T-helper 9 cell (primary cell): ENCODE measurements at places on chromosomes 2 and 18.

DNA sequence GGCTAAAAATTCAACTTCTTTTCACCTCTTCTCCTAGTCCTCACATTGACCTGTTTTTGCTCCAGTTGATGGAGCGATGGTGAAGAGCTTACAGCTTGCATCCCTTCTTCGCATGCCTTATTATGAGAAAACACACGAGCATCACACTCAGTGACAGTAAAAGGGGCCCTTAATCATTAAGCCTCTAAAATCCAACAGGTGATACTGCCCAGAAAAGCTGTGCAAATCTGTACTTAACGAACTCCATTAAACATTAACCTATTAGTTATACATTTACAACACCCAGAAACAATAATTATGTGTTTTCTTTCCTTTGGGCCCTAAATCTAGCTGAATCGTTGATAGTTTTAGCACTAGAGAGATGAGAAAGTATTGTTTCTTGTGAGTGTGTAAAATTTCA is 54.8 kb downstream of the LAMA1 start:
- no peak for DNase-seq

DNA sequence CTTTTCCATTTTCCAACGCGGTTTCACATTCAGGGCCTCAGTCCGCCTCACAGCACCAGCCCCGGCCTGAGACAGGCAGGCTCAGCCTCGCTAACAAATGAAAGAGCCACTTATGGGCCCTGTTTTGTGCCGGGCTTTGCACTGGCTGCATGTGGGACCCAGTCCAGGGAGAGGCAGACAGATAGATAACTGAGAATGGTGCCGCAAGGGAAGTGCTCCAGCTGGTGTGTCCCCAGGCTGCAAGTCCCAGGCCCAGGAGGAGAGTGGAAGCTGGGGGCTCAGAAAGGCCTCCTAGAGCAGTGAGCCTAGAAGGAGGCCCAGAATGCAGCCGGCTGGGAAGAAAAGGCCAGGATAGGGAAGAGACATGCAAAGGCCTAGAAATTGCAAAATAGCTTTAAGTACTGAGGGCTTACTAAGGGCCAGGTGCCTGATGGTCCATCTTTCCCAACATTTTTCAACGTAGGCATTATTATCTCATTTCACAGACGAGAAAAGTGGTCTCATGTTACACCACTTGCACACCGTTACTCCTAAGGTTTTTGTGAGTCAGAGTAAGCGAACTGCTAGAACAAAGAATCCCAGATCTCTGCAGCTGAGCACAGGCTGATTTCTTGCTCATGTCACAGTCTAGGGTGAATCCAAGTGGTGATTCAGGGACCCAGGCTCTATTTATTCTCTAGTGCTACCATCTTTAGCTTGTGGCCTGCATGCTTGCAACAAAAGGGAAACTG is 26.0 kb downstream of the ADRA2B start:
- DNase-seq, result no peak

DNA sequence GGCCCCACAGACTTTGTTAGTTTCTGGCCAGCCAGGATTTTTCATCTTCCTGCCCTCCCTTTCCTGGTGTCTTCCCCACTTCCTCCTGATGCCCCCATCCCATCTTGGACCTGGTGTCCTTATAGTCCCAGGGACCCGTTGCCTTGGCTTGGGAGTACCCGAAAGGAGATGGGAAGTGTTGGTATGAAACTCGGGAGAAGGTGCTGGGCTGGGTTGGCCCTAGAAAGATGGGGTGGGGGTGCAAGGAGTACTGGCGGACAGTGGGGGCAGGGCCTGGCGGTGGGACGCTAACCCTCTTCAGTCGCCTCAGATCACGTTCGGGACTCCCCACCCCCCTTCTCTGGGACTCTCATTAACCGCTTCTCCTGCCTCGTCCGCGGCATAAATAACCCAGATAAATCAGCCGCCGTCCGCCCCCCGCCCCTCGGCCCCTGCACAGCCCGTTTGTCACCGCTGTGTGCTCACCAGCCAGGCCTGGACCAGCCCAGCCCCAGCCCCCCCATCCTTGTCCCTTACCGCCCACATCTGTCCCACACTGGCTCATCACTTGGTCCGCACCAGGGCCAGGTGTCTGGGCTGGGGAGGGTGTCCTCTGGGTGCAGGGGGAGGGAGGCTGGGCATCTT is 3.7 kb upstream of the ASIC4 start:
- no peak for DNase-seq

GRCh38 chr2:48504647-48505327 is 25.2 kb upstream of the STON1 start:
- DNase-seq, result no peak

DNA sequence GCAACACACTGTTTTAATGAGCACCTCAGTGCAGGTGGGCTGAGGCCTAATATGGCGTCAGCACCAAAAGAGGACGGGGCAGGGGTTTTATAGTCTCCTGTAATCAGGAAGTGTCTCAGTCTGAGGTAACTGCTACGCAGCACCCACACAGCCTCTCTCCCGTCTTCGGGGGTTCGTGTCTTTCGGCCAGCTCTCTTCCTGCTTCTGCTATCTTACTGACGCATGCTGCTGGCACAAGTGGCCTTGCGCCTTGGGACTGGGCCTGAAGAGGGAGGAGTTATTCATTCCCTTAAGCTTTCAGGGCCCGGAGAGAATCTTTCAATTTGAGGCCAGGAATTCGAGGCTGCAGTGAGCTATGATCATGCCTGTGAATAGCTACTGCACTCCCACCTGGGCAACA is 14.5 kb upstream of the PAPOLG start:
- DNase-seq, result no peak

DNA sequence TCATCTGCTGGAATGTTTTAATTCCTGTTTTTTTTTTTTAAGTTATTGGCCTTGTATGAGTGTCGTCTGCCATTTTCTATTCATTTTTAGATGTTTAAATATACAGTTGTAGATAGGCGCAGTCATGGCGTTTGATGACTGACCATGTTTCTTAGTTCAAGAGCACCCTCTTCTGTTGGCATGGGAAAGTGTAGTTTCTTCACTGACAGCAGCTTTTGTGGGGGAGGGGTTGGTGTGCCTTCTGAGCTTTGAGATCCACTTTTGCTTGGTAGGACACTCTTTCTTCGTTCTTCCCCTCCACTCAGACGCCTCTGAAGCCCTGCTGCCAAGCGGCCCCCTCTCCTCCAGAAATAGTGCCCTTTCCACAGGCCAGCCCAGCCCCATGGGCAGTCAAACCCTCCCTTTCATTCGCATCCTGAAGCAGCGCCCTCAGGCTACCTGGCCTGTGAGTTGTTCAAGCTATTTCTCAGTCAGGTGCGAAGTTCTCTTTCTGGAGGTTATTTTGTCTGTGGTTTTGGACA is 492.0 kb downstream of the TNS1 start:
- DNase-seq, result no peak

GRCh38 chr18:79507076-79507545 is 111.4 kb downstream of the NFATC1 start:
- DNase-seq, result no peak

DNA sequence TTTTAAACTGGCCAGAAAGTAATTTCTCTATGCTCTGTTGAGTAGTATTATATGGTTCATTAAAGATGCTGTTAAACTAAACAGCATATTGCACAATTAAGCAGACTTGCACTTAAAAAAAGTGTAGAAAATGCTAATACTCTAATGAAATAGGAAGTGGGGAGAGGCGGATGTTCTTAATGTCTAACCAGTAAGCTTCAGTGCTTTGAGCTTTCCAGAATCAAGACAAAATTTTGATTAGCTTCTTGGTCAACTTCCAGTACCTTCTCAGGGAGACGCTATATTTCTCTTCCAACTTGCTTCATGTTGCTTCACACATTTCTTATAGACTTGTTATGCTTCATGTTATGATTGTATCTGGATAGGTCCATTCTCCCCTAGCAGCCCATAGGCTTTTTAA is 89.1 kb downstream of the MAP2 start:
- DNase-seq, result no peak

- no peak for DNase-seq
These were observed 513.5 kb downstream of the CMPK2 start for GRCh38 chr2:6352247-6352646.

DNA sequence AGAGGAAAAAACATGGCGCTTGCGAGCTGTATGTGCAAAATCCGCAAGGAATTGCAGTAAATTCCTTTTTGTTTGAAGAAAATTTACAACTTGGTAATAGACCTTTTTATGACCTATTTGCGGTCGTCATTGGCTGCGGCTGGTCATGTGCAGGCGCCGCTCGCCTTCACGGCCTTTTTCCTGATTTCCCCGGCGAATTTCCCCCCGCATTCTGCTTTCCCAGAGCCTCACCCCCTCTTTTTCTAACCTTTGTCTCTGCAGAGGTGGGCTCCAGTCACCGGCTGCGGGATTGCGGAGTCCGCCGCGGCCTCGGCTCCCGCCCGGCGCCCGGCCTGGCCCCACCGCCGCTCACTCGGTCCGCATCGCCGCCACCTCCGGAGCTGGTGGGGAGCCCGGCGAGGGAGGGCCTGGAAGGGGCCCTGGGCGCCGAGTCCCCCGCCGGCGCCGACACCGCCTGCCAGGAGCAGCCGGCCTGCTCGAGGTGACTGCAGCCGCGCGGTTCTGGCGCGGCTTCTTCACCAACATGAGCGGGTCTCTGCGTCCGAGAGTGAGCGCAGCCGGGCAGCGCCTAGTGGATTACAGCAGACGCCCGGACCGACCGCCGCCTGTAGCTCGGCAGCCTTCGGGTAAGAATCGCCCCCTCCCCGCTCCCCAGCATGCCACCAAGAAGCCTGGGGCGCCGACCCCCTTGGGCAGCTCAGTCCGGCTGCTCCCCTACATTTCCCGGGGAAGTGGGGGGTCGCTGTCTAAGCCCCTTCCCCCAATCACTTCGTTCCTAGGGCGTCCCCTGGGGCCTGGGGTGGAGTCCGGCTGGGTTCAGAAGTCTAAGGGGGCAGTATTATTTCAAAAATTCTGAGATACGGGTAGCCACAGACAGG is 7.1 kb downstream of the HOXD8 start:
- DNase-seq, result no peak

DNA sequence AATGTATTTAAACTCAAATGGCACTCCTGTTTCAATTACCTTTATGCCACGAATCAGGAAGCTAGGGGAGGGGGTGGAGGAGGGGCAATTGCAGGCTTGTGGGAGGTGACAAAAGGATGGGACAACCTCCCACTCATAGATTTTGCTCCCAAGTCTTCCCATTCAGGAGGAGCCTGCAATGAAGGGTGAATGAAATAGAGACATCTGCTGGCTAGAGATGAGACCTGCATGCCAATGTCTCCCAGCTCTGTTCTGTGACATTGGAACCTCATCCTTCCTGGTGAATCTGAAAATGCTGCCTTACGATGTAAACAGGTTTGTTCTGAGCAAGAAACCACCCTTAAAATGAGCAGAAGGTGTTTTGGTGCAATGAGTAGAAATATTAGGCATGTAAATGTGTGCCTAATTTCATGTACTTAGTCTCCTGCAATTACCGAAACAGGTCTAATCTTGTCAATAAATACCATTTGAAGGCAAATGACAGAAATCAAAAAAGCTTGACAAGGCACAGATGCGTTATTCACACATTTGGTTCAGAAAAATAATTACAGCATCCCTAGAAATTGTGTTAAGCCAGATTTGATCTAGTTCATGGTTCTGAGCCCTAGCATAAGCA is 2.7 kb upstream of the PID1 start:
- no peak for DNase-seq

DNA sequence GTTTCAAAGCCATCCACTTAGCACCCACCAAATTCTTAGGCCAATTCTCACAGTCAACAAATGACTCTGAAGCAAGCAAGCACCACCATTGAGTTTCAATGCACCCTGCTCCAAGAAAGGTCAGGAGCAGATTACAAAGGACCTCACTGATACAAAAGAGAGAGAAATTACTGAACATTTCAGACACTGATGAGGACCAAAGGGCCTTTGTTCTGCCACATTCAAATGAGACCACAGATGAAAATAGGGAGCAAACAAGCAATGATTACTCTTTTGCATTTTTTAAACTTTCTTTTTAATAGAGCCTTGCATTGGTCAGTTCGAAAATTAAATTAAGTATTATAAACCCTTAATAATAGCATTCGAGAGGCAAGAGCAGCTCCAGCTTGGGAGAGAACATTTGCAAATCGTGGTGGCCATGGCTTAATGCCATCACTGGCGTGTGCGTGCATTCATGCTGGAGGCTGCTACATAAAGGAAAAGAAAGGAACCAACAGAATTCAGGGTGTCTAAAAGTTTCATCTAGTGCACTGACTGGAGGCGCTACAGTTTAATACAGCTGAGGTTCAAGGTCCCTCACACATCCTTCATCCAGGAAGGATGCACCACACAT is 87.5 kb downstream of the KLF7 start:
- no peak for DNase-seq

- no peak for DNase-seq
These were observed 145.0 kb downstream of the ZNF407 start for GRCh38 chr18:74742573-74743243.

GRCh38 chr18:65567372-65567771 is 183.4 kb upstream of the CDH7 start:
- no peak for DNase-seq

DNA sequence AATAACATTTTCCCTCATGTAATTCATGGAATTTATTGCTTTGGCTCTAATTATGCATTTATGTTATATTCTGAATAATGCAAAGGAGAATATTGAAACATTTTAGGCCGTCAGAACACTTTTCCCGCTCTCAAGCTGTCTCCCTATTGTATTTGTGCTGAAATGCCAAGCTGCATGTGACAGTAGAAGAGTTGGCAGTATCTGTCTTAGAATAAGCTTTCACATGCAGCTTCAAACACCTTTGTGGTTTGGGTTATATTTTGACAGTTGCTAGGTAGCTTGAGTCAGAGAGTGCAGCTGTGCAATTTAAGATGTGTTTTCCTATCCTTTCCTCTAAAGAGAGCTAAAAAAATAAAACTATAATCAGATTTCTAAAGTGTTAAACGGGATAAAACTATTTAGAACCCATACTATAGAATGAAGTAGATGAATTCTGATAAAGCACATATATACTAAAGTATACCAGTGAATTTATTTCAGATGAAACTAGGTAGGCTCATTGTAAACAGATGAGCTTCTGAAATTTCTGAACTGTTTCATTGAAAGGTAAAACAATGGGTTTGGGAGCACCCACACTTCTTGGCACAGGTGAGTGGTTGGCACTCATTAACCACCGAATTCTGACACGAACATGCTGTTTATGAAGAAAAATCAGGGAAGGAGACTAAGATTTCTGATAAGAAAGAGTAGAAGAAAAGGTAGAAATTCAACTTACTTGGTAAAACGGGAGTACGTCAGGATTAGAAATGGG is 43.4 kb downstream of the PLCL1 start:
- DNase-seq, result no peak

DNA sequence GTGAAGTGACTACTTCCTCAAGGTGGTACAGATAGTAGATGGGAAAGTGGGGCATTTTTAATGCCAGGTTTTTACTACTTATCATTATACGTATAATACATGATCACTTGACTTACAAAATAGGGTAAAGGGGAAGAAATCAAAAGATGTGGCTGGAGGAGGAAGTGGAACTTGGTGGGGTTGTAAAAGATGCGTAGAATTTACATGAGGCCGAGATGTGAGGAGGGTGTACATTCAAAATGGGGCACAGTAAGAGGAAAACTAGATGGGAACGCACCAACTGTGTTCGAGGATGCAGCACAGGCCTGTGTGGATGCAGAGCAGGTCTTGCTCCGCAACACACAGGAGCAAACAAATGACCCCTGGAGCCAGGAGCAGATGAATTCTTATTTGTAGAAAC is 403.3 kb downstream of the TXNL1 start:
- DNase-seq, result no peak

- DNase-seq, result no peak
These were observed 1430.8 kb upstream of the NXPH2 start for GRCh38 chr2:140210963-140211362.
